ENCODE measurements at places on chromosomes 4 and X.
A peak's percentile ranks its signal among the peaks of the same experiment; 100 is the strongest.

- DNase-seq, result peak; percentile 52
Observed at GRCh38 chrX:9997524-9997923, 30.4 kb downstream of the CLDN34 start.

DNA sequence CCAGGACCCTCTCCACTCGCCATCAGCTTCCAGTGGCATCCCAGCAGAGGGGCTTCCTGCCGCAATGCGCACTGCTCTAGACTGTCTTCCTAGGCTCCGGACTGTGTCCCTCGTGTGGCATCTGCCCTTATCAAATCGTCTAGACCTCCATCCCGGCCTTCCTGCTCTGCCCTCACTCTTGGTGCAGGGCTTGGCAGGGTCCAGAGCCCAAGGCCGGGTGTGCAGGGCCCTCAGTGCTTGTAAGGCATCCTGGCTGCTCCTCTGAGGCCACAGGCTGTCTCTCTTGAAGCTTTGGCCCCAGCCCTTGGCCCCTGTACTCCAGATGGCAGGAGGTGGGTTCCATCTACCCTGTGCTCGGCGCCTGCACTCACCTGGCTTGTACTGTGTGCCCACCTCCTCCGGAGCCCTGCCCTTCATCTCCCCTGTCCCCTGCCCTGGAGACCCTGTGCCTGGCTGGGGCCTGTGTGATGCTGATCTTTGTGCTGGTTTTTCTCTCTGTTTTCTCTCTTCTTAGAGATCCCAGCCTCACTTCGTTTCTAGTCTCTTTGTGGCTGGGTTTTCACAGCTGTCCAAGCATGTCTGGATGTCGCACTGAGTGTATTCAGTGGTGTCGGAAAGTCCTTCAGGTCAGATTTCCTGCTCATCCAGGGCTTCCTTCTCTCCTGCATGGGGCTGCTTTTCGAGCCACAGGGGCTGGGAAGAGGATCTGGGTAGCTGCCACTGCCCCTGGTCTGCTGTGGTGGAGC lies 3.7 kb upstream of the TREX2 start:
- no peak for DNase-seq

GRCh38 chr4:8385611-8386010 lies 54.9 kb downstream of the ACOX3 start:
- no peak for DNase-seq

GRCh38 chrX:44400161-44400560 lies 56.7 kb upstream of the EFHC2 start:
- no peak for DNase-seq

DNA sequence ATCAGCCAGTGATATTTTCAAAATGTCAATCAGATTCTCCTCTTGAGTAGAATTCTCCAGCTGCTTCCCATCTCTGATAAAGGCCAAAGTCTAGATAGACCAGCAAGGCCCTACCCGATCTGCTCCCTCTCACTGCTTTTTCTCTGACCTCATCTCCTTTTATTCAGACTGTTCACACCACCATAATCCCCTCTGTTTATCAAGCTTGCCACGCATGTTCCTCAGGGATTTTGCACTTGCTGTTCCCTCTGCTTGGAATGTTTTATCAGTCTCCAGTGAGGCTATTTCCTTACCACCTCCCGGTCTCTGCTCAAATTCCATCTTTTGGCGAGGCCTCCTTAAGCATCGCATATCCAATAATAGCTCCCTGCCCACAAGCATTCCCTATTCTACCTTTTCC lies 20.1 kb downstream of the NOCT start:
- DNase-seq, result no peak

DNA sequence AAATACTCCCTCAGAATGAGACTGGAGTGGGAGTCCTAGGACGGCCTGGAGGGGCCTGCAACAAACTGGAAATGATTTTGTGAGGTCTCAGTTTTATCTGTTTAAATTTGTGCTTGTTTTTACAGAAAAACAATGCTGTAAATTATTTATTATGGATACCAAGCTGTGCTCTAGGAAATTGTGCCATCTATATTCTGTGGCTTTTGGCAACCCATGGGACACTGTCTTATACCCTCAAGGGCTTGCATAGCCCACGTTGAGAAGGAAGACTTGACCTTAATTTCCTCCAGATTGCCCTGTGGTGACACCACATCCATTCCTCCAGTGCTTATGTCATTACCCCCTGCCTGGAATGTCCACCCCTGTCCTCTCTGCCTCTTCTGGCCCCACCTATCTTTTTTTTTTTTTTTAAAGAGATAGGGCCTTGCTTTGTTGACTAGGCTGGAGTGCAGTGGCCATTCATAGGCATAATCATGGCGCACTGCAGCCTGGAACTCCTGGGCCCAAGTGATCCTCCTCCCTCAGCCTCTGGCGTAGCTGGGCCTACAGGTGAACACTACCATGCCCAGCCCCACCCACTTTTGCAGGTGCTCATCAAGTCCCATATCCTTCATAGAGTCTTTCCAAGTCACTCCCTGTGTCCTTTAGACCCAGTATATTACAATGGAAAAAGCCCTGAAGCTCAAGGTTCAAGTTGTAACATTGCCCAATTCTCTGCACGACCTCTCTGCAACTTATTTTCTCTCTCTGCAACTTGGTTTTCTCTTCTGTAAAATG lies 77.4 kb downstream of the HPRT1 start:
- no peak for DNase-seq

DNA sequence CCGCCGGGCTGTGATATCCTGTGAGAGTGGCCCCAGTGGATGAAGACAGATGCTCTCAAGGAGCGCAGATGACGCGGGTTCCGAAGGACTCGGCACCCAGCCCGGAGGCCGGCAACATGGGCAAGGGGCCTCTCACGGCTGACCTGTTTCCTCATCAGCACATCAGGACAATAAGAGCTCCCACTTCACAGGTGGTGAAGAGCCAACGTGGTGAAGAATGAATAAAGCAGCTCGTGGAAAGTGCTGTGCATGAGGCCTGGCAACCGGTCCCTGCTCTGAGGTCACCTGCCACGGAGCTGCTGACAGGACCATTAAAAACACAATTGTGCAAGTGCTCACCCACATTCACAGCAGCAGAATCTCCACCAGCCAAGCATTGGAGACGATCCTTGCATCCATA lies 22.9 kb downstream of the ABLIM2 start:
- DNase-seq, result no peak

GRCh38 chr4:159906517-159906916 lies 803.6 kb downstream of the RAPGEF2 start:
- no peak for DNase-seq

GRCh38 chr4:151688003-151688784 lies 72.6 kb downstream of the GATB start:
- no peak for DNase-seq

- DNase-seq, result no peak
Observed at GRCh38 chr4:72390409-72390808, 178.6 kb downstream of the ADAMTS3 start.

GRCh38 chrX:1224954-1225353 lies 12.5 kb upstream of the CRLF2 start:
- no peak for DNase-seq

GRCh38 chr4:105466580-105466979 lies 7.3 kb downstream of the PPA2 start:
- DNase-seq, result no peak

Measured in natural killer cell (primary cell).